ENCODE measurements at places on chromosomes 11 and 22.

DNA sequence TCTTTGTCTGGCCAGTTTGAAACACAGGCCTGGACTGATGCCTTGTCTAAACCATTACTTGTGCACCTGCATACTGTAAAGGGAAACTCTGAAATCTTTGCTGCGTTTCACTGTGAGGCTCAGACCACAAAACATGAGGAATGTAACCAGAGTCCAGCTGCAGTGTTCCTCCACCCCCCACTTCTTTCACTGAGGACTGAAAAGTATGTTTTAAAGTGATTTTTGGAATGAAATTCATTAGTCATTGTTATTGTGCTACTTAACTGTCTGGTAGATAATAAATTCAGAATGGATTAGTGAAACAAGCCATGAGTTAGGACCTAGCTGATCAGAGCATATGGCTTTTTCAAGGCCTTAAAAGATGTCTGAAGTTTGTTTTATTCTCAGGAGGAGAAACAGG is 181.2 kb downstream of the WNT11 start:
- no peak for DNase-seq

- no peak for DNase-seq
Observed at GRCh38 chr11:122742301-122743018, 86.9 kb downstream of the UBASH3B start.

- no peak for DNase-seq
Observed at GRCh38 chr11:77726524-77726923, 88.9 kb upstream of the CLNS1A start.

GRCh38 chr11:69894648-69895047 is 75.4 kb upstream of the FGF3 start:
- DNase-seq: no peak

DNA sequence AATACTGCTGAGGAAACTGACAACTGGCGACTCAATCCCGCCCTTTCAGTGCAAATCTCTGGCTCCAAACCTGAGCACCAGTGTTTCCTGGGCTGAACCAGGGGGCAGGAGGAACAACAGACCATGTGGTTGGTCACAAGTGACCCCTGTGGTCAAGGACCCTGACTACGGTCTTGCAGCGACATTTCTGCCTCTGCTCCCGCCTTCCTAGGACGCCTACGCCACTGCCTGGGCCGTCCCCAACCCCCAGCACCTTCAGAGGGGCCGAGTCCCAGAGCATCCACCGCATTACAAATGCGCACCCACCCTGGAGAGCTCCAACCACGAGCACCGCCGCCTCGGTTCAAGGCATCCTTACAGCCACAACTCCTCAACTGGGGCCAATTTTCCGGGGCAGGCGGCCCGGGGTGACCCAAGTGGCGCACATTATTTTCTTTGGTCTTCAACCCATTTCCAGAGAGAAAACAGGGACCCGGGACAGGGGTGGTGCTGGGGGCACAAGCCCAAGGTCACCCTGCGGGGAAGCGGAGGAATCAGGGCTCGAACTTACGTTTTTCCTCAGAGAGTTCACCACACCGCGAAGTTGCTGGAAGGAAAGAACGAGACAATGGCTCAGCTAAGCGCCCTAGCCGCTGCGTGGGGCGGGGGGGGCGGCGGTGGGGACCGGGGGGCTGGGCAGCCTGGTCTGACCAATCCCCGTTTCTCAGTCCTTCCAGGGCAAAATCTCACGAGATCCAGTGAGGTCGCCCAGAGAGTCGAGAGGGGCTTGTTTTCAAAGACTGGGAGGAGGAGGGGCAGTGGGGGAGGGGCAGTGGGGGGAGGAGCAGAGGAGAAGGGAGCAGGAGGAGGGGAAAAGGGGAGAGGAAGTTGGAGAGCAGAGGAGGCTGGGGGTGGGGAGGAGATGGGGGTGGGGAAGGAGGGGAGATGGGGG is 1.8 kb downstream of the PRAME start:
- DNase-seq: peak; percentile 78

- DNase-seq: no peak
Observed at GRCh38 chr11:44034639-44035038, 13.1 kb upstream of the ACCSL start.

- no peak for DNase-seq
Observed at GRCh38 chr11:21415606-21416005, 746.2 kb downstream of the NELL1 start.

DNA sequence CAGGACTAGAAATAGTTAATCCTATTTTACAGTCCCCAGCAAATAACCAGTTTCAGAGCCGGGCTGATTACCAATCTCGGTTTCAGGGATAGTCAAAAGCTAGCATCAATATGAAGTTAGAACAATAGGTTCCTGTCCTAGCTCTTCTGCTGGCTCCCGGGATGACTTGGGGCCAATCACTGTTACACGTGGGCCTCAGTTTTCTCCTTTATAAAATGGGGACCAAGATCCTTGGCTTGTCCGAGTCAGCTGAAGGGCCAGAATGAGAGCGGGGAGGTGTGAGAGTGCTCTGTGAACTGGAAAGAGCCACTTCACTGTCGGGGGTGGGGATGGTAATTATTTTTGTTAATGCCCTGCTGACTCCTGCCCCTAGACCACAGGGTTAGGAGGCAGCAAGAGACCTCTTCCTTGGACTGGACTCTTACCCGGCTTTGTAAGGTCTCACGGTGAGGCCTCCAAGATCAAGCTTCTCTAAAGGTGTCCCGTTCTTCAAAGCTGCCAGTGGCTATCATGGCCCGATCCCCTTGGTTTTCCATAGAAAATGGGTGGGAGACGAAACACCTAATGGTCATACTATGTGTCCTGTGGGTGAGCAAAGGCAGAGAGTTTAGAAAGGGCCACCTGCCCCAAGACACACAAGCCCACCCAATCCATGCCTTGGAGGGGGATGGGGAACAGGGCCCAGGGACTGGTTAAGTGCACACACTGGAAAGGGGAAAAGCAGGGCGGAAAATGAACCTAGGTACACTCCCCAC is 1.4 kb downstream of the UCP2 start:
- no peak for DNase-seq

- no peak for DNase-seq
Observed at GRCh38 chr22:28560046-28560742, 119.4 kb downstream of the TTC28 start.

GRCh38 chr11:2789331-2789730 is 89.5 kb upstream of the KCNQ1OT1 start:
- DNase-seq: no peak

- DNase-seq: no peak
Observed at GRCh38 chr11:10291801-10292638, 2.0 kb downstream of the SBF2 start.
